Ammon's horn (tissue), 1 donor: ENCODE measurements at places on chromosomes 3 and 15.

GRCh38 chr3:114115143-114115542, 58.6 kb downstream of the QTRT2 start:
- DNase-seq = no peak

GRCh38 chr3:72990701-72991395, 5.8 kb upstream of the PPP4R2 start:
- no peak for DNase-seq

- DNase-seq = no peak
Observed at GRCh38 chr3:14620512-14620911, 31.1 kb upstream of the CCDC174 start.

GRCh38 chr3:111926266-111926676, 52.6 kb upstream of the ABHD10 start:
- DNase-seq = no peak

DNA sequence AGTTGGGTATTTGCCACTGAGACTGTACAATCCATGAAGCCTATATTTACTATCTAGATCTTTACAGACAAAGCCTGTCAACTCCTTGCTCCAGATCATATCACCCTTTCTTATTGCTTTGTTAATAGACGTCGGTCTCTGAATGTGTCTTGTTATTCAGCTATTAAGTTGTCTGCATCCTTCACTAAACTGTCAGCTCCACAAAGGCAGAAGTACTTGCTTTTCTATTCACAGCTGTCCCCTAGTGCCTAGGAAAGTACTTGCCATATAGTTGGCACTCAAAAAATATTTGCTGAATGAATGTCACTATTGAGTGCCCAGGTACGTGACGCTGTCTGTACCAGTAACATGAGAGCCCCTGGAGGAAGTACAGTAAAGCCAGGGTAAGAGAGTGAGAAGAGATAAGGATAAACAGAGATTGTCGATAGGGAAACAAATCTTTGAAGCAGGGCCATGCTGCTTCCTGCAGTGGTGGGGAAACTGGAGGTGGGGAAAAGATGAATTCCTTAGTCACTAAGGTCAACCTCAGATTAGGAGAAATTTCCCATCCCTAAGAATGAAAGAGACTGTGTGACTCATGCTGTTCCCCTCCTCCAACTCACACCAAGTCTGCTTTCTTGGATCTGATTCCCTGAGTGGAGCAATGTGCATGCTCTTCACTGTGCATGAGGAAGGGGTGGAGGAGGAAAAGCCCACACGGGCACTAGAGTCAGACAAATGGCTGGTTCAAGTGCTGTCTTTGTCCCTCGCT, 36.3 kb downstream of the PRICKLE2 start:
- DNase-seq = peak; percentile 70

- no peak for DNase-seq
Observed at GRCh38 chr3:121817753-121818152, 17.1 kb downstream of the IQCB1 start.

- DNase-seq = no peak
Observed at GRCh38 chr15:72182673-72183072, 14.9 kb downstream of the GRAMD2A start.

DNA sequence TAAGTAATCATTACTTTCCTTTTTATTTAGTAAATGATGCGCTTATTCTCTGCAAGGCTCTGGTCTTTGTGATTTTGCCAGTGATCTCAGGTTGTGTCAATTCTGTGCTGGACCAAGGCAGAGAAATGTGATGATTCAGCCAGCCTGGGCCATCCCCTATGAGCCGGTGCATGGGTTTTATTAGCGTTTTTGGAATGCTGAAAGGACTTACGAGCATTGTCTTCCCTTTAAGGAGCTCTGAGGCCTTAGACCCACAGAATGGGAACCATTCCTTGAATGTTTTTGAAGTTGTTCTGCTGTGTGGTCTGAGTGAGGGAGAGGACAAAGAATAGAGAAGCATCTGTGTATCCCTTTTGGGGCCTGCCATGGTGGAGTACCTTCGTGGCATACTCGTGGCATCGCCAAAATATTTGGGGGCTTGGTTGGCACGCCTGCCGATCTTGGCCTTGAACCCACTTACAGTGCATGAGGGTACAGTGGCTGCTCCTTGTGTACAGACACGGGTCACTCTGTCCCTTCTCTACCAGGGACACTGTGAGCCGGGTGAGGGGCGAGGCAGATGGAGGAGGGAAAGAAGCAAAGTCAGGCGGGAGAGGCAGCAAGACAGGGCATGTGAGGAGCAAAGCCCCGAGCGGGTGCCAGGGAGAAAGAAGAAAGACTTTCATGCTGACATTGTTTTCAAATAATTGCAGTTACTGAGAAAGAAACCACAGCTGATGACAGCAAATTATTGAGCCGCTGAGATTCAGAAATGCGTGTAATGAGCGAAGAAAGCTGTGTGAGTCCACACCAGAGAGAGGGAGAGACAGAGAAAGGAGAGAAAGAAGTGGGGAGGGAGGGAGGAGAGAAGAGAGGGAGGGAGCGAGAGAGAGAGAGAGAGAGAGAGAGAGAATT, 269.4 kb upstream of the RGMA start:
- DNase-seq = no peak

GRCh38 chr3:58635371-58636285, 30.9 kb downstream of the FAM3D start:
- no peak for DNase-seq

- no peak for DNase-seq
Observed at GRCh38 chr15:65384505-65384894, 6.7 kb upstream of the IGDCC3 start.

DNA sequence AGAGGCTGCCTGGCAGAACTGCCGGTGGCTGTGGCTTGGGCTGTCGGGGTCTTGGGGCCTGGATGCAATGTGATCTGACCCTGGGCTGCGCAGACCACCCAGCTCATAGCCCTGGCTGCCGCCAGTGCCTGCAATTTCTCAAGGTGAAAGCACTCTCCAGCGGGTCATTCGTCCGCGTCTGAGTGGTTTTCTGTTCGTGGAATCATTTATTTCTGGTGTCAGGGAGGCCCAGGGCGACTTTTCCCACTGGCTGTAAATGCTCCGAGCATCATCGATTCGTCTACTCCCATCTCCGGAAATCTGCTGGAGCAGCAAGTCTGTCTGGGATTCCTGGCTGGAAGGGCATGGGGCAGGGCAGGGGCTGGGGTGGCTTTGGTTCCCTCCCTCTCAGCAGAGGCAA, 40.6 kb upstream of the ADPGK start:
- DNase-seq = no peak

DNA sequence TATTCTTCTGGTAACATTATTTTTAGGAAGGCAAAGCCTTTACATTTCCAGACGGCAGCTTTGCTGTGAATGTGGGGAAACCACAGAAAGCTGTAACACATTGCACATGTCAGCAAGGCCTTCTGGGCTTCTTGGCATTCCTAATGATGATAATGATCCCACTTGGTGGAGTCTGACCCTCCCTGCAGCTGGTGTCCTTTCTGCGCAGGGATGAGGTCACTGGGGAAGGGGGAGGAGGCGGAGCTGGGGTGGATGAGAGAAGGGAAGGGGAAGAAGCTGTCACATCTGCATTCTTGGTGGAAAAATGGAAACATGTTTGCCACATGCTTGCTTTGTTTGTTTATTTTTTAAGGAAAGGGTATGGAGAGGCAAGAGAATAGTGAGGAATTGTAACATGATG, 68.6 kb downstream of the FILIP1L start:
- DNase-seq = peak; percentile 56

DNA sequence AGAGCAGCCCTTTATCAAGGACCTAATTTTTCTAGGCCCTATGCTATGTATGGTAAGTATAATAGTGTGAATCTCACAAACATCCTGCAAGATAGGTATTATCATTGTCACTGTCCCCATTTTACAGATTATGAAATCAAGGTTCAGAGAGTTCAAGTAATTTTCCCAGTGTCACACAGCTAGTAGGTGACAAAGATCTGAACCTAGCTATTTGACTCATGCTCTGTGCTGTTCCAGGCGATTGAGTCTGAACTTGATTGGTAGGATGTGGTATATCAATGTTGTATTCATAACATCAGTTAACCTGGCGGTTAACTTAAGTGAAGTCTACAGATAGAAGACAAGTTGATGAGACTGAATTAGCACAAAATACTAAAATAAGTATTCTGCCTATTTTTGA, 229.9 kb downstream of the CHST2 start:
- no peak for DNase-seq

GRCh38 chr15:44009038-44009437, 182.2 kb downstream of the WDR76 start:
- DNase-seq = no peak

DNA sequence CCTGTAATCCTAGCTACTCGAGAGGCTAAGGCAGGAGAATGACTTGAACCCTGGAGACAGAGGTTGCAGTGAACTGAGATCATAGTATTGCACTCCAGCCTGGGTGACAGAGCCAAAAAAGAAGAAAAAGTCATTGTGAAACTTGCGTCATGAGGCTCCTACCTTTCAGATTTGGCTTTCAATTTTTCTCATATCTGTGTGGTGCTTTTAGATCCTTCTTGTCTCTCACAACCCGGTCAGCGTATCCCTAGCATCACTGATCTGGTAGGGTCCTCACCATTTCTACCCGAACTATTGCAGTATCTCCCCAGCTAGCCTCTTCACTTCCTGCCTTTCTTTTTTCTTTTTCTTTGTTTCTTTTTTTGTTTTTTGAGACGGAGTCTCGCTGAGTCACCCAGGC, 21.6 kb upstream of the GCNT3 start:
- DNase-seq = no peak

GRCh38 chr3:153273767-153274435, 111.9 kb downstream of the RAP2B start:
- DNase-seq = peak; percentile 56

- DNase-seq = no peak
Observed at GRCh38 chr15:72840114-72840513, 56.6 kb upstream of the ADPGK start.

- no peak for DNase-seq
Observed at GRCh38 chr3:126306397-126306796, 50.8 kb downstream of the KLF15 start.

DNA sequence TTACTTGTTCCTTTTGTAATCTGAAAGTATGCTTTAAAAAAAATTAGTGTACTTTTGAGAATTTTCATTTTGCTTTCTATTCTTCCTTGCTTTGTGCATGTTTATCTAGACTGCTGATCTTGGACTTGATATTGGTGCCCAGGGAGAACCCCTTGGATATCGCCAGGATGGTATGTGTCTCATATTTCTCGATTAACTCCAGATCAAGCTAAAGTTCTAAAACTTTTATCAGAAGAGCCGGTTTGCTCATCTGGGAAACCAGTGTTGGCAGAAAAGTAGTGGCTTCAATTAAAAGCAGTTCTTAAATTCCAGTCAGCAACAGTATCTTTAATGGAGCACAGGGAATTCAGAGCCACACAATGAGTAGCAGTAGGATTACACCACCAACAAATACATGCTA, 38.6 kb downstream of the CTNNB1 start:
- DNase-seq = no peak

DNA sequence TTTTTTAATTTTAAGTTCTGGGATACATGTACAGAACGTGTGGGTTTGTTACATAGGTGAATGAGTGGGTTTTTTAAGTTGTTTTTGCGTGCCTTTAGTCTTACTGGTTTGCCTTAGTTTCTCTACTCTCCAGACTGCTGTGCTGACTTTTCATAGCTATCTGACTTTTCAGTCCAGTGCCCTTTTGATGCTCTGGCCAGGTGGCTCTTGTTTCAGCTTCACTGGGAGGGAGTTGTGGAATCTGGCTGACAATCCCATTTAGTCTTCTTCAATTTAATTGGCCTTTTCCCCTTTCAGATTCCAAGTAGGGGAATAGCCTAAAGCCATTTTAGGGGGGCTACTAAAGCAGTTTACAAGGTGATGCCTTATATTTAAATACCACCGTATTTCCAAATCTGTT, 30.1 kb downstream of the FNDC3B start:
- no peak for DNase-seq

DNA sequence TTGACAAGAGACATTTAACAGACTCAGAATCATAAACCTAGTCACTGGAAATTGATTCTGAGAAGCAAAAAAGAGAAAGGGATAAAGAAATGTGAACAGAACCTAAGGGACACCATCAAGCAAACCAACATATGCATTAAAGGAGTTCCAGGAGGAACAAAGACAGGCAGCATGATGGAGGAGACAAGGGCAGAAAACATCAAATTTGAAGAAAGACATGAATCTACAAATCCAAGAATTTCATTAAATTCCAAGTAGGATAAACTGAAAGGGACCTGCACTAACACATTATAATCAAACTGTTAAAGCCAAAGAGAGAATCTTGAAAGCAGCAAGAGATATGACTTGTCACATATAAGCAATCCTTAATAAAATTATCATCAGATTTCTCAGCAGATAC, 122.3 kb downstream of the STT3B start:
- DNase-seq = no peak

DNA sequence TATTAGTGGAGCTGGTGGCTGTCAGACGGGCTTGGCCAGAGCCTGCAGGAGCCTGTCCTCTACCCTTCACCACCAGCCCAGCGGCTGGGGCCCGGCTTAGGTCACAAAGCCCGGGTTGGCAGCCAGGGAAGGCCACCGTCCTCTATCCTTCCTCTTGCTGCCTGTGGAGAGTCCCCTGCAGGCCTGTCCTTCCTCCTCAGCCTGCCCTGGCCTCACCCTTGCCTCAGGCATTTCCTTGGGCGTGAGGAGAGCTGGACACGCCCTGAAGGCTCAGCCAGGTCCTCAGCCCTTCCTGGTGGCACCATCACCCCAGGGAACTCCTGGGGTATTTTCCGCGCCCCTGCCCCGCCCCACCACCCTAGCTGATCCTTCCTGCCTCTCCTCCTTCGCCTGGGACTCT, 7.7 kb downstream of the CHAC1 start:
- DNase-seq = no peak

GRCh38 chr15:29226436-29227208, 43.0 kb downstream of the NSMCE3 start:
- peak; percentile 37 for DNase-seq

GRCh38 chr3:59709702-59710553, 660.1 kb upstream of the CFAP20DC start:
- peak; percentile 70 for DNase-seq

GRCh38 chr3:43790060-43790459, 99.3 kb downstream of the ABHD5 start:
- DNase-seq = no peak

GRCh38 chr15:59570315-59570714, 41.3 kb upstream of the GCNT3 start:
- DNase-seq = no peak

DNA sequence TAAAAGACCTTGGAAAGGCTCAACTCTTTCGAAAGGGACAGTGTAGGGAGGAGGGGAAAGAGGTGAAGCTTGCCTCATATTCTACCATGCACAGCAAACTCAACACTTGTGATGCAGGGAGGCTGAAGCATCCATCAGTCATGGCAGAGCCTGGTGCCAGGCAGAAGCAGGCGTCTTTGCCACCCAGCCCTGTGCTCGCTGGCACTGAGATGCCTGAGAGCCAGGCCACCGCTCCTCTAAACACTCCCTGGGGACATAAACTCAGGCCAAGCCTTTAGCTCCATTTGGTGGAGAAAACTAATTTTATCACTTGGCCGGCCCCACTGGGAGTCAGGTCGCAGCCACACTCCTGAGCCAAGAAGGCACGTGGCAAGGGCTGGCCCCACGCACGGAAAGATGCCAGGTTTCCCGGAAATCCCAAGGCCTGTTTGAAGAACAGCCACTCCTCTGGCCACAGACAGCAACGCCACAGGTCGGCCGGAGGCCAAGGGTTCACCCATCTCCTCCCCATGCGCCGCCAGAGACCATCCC, 30.7 kb downstream of the XXYLT1 start:
- no peak for DNase-seq
